Activated CD4-positive, alpha-beta T cell treated with anti-CD3 and anti-CD28 coated beads for 36 hours (primary cell): ENCODE measurements at places on chromosomes 3 and 15. TPM values are rescaled to one million over a fixed set of nuclear protein-coding genes. Genes with fewer than 3 reads are reported as not detected.

DNA sequence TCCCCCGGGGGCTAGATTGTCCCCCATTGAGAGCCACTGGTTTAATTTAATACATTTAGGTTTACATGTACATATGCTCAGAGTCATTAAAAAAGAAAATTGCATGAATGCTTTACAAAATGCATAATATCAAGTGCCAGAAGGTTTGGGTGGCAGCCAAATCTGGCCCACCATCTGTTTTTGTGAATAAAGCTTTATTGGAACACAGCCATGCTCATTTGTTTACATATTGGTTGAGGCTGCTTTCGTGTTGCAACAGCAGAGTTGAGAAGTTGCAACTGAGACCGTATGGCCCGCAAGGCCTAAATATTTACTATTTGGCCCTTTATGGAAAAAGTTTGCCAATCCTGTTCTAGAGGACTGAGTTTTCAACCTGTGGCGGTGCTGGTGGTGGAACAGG lies 32.1 kb upstream of the RGMA start:
- no peak for DNase-seq

GRCh38 chr15:53586799-53587198 lies 172.7 kb downstream of the WDR72 start:
- peak; percentile 61 for DNase-seq

DNA sequence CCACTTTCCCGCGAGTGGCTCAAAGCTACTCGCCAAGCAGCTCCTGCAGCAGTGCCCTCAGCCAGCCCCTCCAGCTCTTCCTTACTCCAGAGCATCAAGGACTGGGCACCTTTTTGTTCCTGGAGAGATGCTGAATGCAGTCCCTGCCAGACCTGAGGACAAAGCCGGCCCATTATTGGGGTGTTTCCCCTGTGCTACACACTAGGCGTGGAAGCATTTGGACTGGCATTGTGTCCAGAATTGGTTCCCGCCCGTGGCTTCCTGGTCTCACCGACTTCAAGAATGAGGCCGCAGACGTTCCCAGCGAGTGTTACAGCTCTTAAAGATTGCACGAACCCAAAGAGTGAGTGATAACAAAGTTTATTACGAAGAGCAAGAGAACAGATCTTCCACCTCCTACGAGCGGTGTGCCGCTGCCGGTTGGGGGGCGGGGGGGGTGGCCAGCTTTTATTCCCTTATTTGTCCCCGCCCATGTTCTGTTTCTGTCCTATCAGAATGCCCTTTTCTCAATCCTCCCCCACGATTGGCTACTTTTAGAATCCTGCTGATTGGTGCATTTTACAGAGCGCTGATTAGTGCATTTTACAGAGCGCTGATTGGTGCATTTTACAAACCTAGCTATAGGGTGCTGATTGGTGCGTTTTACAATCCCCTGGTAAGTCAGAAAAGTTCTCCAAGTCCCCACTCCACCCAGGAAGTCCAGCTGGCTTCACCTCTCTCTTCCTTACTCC lies 62.4 kb downstream of the NSMCE3 start:
- no peak for DNase-seq

DNA sequence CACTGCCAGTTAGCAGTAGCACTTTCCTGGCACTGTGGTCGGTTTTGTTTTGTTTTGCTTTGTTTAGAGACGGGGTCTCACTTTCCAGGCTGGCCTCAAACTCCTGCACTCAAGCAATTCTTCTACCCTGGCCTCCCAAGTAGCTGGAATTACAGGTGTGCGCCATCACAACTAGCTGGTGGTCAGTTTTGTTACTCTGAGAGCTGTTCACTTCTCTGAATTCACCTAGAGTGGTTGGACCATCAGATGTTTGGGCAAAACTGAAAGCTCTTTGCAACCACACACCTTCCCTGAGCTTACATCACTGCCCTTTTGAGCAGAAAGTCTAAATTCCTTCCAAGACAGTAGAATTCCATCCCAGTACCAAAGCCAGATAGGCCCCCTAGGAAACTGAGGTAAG lies 22.6 kb downstream of the CLDN18 start:
- no peak for DNase-seq

DNA sequence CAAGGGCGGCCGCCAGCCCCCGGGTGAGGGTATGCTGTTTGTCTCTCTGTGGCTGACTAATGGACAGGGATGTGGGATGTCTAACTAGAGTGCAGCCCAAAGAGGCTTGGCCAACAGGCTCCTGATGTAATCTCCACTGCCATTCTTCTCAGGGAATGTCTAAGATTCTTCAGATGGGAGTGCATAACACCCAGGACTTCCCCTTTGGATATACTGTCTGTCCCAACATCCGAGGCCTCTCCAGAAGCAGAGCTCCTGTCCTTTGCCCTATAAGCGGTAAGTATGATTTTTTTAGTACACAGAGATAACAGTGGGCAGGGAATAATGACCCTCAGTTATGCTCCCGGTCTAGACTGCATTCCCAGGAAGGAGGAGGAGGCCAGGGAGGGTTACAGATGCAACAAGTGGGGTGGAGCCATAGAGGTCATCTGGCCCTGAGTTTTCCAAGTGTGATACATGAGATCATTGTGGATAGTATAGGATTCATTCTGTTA lies 62.5 kb upstream of the SLCO2A1 start:
- no peak for DNase-seq

GRCh38 chr3:11641316-11641682 lies 2.4 kb downstream of the VGLL4 start:
- no peak for DNase-seq

DNA sequence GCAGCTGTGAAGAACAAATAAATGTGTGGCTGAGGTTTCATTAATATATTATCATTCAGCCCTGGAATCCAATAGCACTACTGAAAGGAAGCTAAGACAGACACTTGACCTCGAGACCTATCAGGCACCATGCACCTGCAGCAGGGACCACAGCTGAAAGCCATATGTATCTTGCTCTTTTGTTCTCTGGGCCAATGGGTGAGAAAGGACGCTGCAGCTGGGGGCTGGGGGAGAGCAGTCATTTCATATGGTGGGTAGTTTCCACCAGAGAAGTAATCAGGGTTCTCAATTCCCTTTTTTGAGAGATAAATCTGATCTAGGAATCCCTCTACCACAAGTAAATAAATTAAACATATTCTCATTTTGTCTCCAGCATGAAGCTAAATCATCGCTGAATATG lies 225.6 kb upstream of the STRIT1 start:
- DNase-seq: no peak

- peak; percentile 58 for DNase-seq
Measured at GRCh38 chr15:78726870-78727551, 84.3 kb downstream of the ADAMTS7 start.

- DNase-seq: no peak
Measured at GRCh38 chr3:49882166-49882565, 12.5 kb upstream of the CAMKV start.

- DNase-seq: peak; percentile 40
Measured at GRCh38 chr3:32973982-32974381, 22.5 kb downstream of the CCR4 start.

NR2E3 gene
- total RNA-seq: not detected

EPM2AIP1 gene
- total RNA-seq: 11.8 TPM

DNA sequence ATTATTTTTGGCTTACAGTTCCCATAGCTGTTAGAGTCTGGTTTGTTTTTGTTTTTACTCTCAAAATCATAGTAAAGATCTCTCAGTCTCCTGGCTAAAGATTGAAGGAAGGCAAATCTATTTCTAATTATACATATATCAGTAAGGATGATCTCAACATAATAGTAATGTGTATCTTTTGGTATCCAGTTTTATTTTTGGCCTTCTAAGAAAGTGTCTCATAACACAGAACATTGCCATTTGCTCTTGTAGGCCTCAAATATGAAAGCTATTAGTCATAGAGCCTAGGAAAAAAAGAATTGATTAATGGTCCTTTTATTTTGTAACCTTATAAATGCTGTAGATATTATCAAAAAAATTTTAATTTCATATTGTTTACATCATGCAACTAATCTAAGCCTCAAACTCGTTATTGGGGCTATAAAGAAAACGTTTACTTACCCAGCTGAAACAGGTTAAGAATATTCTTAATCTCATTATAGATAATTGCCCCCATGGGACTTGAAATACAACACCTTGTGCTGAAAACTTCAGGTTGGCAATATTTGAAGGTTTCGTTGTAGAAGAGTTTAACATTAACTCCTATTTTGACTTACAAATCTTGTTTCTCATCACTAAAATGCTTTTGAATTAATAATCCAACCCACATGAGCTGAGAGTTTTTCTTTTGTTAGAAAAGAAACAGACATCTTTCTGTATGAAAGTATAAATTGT lies 16.7 kb downstream of the FBXO45 start:
- no peak for DNase-seq

KBTBD12 gene
- total RNA-seq: not detected

DNA sequence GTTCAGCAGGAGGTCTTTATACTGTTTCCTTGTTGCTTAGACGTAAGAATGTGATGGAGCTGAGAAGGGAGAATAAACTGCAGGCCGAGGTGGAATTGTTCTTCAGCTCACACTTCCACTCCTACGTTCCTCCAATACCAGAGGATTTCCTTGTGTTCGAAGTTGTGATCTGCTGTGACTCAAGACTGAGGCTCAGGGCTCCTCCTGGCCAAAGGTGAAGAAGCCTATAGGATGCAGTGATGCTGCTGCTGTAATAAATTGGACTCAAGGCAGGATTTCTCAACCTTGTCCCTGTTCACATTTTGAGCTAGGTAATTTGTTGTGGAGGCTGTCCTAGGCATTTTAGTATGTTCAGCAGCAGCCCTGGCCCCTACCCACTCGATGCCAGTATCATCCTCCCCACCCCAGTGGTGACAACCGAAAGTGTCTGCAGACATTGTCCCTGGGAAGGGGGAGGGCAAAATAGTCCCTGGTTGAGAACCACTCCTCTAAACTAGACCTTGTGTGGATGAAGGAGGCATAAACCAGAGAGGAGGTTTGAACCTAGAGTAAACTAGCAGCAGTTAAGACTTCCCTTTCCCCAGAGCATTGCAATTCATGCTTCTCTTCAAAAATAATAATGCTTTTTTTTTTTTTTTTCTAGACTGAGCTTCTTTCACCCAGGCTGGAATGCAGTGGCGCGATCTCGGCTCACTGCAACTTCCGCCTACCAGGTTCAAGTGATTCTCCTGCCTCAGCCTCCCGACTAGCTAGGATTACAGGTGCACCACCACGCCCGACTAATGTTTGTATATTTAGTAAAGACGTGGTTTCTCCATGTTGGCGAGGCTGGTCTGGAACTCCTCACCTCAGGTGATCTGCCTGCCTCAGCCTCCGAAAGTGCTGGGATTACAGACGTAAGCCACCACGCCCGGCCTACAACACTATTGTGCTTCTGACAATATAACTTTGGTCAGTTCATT lies 11.1 kb downstream of the RAP2B start:
- DNase-seq: no peak

RASGRP1 gene
- 102 TPM for total RNA-seq

DISP2 gene
- total RNA-seq: 0.04 TPM

DNA sequence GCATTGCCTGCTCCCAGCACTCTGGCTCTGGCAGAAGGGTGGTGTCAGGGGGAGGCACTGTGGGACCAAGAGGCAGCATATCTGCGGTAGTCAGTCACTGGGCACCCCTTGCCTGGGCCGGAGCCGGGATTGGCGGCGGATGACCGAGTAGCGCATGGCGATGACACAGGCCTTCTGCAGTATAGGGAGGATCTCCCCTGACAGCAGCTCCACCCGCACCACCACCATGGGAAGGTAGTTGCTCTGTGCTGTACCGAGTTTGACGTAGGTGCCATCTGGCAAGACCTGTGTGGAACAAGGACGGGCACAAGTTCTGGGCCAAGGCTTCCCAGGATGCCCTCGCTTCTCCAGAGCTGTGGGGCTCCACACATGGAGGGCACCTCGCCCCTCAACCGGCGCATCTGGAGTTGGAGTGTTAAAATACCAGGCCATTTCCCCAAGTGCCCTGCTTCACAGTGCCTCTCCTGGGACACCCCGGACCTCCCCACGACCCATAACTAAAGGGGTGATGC lies 6.6 kb downstream of the ACOX2 start:
- no peak for DNase-seq

- no peak for DNase-seq
Measured at GRCh38 chr3:108472001-108472591, 38.3 kb downstream of the MYH15 start.

CHRNB4 gene
- total RNA-seq: not detected
